ENCODE measurements at places on chromosomes 11 and 22.

DNA sequence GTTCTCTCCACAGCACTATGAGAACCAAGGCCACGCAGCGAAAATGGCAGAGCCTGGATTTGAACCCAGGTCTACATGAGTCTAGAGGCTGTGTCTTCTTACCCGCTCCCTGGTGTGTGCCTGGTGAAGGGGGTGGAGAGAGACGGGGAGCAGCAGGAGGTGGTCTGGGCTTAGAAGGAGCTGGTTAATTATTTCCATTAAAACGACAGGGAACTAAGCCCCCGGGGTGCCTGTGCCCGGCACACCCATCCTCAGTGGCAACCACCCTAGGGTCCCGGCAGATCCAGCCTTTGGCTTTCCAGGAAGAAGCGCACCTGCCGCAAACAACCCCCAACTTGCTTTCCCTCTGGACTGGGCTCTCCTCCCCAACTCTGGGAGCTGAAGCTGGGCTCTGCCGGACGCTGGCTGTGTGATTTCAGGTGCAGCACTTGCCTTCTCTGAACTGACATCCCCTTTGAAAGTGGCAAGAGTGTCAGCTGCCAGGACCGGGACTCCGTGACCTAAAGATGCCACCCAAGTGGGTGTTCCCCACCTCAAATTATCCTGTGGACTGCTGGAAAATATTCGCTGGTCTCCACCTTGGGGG is 35.8 kb downstream of the MN1 start:
- DNase-seq: no peak

GRCh38 chr22:44049486-44050231 is 25.6 kb downstream of the PARVB start:
- no peak for DNase-seq

DNA sequence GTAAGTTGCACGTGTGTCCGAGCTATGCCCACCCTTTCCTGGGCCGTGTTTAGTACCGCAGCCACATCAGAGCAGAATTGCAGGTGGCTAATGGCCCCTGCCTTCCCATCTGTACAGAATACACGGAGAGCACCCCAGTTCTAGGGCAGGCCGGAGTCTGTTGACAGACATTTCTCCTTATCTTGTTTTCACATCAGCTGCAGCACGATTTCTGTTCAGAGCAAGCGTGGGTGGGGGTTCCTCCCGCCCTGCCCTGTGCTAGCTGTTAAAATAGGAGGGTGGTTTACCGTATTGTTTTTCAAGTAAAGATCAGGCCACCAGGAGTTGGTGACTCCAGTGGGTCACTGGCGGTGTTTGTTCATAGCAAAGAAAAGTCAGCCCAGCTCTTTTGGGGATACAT is 41.1 kb downstream of the UBASH3B start:
- DNase-seq: no peak

GRCh38 chr11:9386086-9386485 is 1.6 kb downstream of the IPO7 start:
- no peak for DNase-seq

DNA sequence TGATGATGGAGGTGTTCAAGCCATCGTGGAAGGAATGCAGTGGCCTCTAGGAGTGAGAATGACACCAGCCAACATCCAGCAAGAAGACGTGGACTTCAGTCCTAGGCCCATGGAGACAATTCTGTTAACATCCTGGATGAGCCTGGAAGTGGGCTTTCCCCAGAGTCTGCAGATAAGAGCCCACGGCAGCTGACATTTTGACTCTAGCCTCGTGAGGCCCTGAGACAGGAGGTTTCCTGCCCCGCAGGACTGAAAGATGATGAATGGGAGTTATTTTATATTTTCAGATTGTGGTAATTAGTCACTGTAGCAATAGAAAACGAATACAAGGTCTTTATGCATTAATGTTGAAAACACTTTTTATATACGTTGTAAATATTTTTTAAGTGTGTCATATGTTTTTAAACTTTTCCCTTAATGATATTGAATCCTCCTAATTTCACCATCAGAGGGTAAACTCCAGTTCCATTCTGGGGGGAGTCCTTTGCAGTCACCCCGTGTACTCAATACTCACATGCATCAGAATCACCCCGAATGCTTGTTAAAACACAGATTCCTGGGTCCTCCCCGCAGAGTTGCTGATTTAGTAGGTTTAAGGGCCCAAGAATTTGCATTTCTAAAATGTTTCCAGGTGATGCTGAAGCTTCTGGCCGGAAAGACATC is 570 bp upstream of the TPCN2 start:
- no peak for DNase-seq

DNA sequence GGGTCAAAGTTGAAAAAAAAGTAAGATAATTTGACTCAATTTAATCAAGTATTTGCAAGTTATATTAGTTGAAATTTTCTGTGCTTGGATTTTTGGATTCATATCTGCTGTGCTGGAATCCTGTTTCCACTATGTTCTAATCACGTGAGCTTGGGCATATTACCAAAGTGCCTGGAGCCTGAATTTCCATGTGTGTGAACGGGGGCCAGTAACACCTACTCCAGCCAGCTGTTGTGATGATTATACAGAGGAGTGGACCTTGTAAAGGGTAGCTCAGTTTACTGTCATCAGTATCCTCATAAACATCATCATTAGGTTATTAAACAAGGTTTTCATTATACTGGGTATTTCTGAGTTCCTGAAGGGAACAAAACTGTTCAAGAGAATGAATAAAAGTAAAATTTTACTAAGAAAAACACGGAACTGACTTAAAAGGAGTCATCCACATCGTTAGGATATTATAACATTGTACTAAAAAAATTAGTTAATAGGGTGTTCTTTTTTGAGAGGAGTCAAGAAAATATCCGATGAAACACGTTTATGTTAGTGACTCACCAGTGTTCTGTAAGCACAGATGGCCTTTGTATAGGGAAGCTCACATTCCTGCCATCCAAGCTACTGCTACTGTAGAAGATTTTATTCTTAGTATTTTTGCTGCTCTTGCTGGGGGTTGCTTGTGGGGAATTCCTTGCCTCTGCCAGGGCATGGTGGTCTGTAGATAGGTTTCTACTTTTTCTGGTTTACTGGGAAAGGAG is 144.1 kb downstream of the ARHGAP42 start:
- no peak for DNase-seq

- DNase-seq: no peak
Measured at GRCh38 chr11:7872890-7873289, 58.2 kb downstream of the OR10A6 start.

DNA sequence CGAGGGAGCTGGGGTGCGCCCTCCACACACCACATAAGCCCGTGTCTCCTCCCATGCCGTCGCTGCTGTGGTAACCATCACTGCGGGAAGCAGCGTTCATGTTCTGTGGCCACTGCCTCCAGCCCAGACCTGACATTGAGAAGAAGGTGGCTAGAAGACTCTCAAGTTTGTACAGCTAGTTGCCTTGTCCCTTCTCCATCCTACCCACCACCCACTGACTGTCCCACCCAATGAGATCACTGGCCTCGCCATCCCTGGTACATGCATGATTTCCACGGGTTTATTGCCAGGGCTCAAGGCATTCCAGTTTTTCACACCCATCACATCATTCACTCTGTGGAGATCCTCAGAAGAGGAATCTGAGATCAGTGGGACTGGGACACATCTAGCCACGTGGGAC is 33.0 kb downstream of the AHNAK start:
- no peak for DNase-seq

DNA sequence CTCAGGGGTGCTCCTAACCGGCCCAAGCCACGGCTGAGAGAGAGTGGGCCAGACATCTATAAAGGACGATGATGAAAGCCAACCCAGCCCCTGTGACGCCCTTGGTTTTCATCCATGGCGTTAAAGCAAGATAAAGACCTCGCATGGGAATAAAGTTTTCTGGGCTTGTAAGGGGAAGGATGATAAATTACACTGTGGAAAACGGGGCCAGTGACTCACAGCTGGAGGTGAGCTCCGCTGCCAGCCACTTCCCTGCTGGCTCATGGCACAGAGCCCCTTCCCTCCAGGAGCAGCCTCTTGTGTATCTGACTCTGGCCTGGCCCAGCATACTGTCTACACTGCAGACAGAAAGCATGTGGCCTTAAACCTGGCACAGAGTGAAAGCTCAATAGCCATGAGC is 503.2 kb upstream of the B3GAT1 start:
- DNase-seq: no peak

- DNase-seq: no peak
Measured at GRCh38 chr11:92504004-92504403, 279.4 kb downstream of the FAT3 start.

DNA sequence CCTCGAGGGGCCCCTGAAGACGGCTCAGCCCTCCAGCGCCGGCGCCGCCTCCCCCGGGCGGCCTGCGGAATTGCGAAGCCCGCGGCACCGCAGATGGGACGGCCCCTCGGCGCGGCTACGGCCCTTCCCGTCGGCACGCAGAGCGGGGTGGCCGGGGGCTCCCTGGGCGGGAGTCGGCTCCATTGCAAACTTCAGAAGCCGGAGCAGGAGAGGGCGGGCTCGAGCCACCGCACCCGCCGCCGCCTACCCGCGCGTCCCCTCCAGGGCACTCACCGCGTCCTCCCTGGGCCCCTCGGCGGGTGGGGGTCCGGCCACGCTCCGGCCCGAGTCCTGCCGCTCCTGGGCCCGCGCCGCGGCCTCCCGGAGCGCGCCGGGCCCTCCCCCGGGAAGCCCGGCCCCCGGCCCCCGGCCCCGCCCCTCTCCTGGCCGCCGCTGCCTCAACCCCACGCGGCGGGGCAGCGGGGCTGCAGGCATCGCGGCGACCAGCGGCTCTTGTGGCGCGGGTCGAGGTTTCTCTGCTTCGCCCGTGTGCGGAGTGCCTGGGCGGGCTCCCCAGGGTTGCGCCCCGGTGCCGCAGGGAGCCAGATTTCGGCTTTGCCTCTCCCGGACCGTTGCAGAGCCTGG is at the start of gene PACSIN3:
PACSIN3 (minus strand) TSS at position 359 of the 624 bp plus-strand sequence. CDS start 3,707 bp downstream, outside the sequence.
- DNase-seq: no peak

GRCh38 chr11:12219757-12220156 is 109.4 kb downstream of the MICAL2 start:
- DNase-seq: no peak

DNA sequence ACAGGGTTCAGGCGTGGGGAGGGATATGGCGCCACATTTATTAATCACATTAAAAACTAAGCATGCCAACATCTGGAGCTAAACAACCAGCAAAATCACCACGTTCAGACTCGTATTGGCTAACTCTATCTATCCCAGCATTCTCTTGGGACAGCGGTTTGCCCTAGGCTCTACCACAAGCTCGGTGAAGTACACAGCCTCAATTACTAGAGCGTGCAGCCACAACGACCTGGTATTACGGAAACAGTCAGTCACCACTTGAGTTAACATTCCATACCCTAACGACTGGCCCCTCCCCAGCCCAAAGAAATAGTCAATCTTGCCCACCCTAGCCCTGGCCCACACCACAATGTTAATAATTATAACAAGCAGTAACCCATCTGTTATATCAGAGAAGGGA is 32.1 kb downstream of the APOL5 start:
- DNase-seq: no peak

GRCh38 chr11:62605902-62606301 is 4.2 kb upstream of the MTA2 start:
- DNase-seq: no peak

- no peak for DNase-seq
Measured at GRCh38 chr11:29816359-29816758, 200.5 kb downstream of the KCNA4 start.
